ENCODE measurements at places on chromosomes 13 and 19.

DNA sequence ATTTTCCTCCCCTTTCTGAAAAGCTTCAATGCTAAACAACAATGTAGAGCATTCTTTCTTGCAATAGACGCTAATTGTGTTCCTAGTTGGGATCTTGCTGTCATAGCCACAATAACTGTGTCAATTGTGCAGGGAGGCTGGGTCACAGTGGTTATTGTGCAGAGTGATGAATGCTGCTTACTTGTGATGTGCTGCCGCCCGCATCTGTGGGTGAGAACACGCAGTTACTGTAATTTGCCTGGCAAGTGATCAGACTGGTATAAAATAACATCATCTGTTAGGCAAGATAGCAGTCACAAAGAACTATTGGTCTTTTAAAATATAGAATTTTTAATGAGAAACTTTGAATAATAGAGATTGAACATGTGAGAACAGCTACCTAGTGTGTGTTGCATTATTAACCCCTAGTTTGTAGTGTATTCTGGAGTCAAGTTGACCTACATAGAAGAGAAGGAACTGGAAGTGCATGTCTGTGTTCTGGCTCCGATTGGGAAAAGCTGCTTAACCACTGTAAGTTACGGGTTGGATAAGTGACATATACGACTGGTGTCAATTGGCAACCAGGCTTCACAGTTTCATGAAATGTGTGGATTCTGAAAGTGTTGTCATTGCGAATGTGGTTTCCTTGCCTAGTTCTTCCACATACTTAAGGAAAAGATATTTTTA, 43.6 kb downstream of the SLAIN1 start:
- DNase-seq = no peak

GRCh38 chr13:108662528-108662927, 33.1 kb downstream of the MYO16 start:
- no peak for DNase-seq

DNA sequence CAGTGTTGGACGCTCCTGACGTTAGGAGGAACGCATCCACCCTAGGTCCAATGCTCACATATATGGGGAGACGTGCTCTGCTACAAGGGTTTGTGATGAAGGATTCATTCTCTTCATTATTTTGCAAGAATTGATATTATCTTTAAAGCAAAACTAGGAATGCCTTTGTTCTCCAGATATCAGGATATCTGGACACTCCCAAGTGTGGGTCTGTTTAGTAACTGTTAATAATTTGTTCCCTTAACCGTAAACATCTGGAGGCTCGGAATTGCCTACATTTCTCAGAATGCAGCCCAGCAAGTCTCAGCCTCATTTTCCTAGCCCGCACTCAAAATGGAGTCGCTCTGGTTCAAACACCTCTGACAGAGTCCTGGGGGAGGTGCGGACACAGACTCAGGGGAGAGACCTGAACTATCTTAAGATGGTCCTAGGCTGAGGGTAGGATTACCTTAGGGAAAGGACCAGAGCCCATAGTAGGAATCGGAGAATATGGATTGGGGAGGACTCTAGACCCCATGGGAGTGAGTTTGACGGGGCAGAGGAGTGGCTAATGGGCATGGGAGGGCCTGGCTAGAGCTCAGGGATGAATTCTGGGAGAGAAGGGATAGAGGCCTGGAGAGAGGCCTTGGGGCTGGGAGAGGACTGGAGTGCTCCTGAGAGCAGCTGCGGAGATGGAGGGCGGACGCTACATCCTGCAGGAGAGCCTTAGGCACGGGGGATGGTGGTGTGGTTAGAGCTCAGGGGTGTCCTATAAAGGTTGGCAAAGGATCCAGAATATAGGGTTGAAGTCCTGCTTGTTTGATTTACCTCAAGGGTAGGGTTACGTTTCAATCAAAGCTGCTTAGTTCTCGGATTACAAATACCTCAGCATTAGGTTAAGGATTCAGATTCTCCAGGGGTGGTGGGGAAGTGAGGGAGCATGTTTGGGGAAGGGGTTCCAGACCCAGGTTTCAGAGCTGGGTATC, 43.2 kb downstream of the ZNF331 start:
- no peak for DNase-seq

GRCh38 chr13:61370520-61370919, 45.1 kb downstream of the PCDH20 start:
- no peak for DNase-seq

GRCh38 chr13:40940841-40941240, 78.3 kb downstream of the ELF1 start:
- DNase-seq = no peak

- peak; percentile 8 for DNase-seq
Measured at GRCh38 chr13:52896827-52897659, 48.6 kb upstream of the PCDH8 start.

GRCh38 chr13:21075379-21076249, 14.2 kb upstream of the LATS2 start:
- DNase-seq = peak; percentile 38

DNA sequence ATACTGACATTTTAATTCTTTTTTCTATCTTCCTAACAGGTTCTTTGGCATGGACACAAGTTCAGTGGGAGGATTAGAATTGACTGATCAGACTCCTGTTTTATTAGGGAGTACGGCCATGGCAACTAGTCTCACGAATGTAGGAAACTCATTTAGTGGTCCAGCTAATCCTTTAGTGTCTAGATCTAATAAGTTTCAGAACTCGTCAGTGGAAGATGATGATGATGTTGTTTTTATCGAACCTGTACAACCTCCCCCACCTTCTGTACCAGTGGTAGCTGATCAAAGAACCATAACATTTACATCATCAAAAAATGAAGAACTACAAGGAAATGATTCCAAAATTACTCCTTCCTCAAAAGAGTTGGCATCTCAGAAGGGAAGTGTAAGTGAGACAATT, 34.5 kb downstream of the ZMYM2 start:
- no peak for DNase-seq

DNA sequence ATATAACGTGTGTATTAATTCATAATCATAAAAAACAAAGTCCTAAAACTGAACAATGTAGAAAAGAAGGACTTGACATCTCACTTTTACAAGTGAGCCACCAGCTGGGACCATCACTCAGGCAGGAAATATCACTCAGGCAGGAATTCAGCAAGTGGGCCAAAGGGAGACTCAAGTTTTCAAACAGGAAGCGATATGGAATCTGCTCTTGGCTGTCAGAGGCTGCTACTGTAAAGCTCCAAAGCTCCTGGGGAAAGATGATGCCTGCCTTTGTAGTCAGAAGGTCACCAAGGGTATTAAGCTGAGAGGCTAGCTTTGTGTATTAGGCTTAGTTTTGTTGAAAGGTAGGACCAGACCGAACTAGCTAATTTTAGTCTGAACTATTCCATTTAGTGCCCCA, 5.5 kb upstream of the AKAP11 start:
- DNase-seq = no peak

DNA sequence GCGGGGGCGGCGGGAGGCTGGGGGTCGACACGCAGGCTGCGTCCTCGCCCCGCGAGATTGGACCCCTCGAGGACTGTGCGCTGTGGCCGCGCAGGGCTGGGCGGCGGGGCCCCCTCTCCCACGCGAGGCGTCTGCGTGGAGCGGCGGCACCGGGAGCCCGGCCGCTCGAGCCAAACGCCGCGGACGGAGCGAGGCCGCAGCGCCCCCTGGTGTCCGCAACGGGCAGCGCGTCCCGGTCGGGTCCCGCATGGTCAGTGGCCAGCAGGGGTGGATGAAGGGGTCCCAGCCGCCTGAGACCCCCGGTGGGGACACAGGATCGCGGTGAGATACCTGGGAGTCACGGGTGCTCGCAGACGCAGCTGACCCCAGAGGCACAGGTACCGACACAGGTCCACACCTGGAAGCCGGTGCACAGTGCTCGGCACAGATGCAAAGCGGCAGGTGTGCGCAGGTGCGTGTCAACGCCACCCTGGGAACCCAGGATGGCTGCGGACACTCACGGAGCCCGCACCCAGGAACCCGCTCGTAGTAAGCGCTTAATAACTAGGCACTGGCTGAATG, 2.1 kb upstream of the CIRBP start:
- peak; percentile 73 for DNase-seq

- no peak for DNase-seq
Measured at GRCh38 chr19:7873304-7874075, 700 bp downstream of the PRR36 start.

GRCh38 chr13:32179708-32180107, 135.5 kb downstream of the ZAR1L start:
- no peak for DNase-seq

- peak; percentile 32 for DNase-seq
Measured at GRCh38 chr13:75762076-75762937, 126.2 kb downstream of the LMO7 start.

GRCh38 chr19:30325676-30326392, 46.4 kb upstream of the ZNF536 start:
- no peak for DNase-seq

- DNase-seq = peak; percentile 13
Measured at GRCh38 chr13:97224544-97225300, 2.6 kb downstream of the MBNL2 start.

- DNase-seq = no peak
Measured at GRCh38 chr13:73873940-73874830, 260.0 kb downstream of the KLF12 start.

- DNase-seq = peak; percentile 22
Measured at GRCh38 chr13:27476943-27477703, 26.8 kb upstream of the MTIF3 start.

Measured in activated CD4-positive, alpha-beta T cell treated with anti-CD3 and anti-CD28 coated beads for 48 hours (primary cell).